ENCODE measurements at places on chromosomes 11 and 22.

- H3K27ac ChIP-seq = no peak overlapping the region
- no peaks in the 10 kb centered on the region for H3K27me3 ChIP-seq
- no peak overlapping the region for H3K4me3 ChIP-seq
- no peaks in the 10 kb centered on the region for H3K36me3 ChIP-seq
- DNase-seq = no peak
These were observed 69.9 kb downstream of the MN1 start for GRCh38 chr22:27731621-27732020.

DNA sequence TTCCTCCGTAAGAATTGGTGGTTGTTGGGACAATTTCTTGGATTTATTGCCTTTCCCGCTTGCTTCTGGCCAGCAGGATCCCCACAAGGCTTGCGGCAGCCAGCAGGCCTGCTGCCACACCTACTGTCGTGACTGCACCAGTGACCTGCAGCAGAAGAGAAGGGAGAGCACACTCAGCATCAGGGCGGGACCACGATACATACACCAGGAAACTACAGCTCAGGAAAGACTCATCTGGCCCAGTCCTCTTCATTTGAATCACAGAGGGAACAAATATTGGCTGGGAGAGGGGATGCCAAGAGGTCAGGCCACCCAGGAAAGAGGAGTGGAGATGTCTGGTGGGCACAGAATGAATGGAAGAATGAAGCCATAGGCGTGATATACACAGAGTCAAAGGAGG, 10.3 kb downstream of the PLAAT2 start:
- DNase-seq = no peak
- H3K4me3 ChIP-seq = no peak overlapping the region
- H3K4me1 ChIP-seq = peaks cover 16% of the 10 kb centered on the region
- no peaks in the 10 kb centered on the region for H3K27me3 ChIP-seq
- H3K27ac ChIP-seq = peak overlapping the region; percentile 2

DNA sequence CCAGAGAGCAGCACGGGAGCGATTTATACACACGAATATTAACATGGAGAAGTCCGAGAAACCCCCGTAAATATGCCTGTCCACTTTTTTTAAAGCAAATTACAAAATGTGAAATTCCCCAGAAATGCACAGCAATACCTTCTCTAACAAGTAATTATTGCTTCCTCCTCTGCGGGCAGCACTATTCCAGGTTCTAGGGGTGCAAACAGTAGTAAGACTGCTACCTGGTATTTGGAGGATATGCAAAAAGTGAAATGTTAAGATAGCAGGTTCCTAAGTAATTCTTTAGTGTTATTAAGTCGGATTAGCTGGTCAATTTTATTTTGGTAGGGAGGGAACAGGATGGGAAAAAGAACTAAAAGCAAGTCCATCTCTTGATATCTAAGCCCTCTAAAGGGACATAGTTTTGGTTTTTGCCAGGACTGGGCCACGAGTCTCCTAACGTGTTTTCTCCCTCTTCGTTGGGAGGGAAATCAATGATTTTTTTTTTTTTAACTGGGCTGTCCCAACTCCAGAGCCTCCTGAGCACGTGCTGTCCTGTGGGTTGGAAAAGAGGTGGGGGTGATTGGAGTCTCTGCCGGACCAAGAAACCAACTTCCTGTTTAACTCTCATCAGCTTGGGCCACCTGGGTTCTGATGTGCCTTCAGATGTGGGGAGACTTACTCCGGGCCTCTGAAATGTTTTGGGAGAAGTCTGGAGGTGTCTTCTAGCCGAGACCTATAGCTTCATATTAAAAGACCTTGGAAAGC, 1.7 kb upstream of the XBP1 start:
- peaks cover 31% of the 10 kb centered on the region for H3K4me1 ChIP-seq
- no peak for DNase-seq
- H3K4me3 ChIP-seq = no peak overlapping the region
- peak overlapping the region; percentile 95 for H3K27ac ChIP-seq

DNA sequence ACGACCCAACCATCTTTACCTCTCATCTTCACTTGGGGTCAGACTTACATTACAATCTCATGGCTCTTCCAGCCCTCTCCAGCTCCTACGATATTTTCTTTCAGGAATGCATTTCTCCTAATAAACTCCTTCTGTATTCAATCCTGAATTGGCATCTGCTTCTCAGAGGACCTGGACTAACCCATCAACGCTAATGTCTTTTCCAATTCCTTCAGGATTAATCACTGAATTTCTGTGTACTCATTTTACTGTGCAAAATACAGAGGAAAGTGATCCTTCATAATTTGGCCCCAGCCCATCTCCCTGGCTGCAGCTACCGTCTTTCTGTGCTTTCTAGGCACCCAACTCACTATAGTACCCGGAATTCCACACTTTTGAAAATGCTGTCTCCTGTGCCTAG, 239.2 kb downstream of the METTL15 start:
- H3K27ac ChIP-seq = no peak overlapping the region
- no peaks in the 10 kb centered on the region for H3K4me1 ChIP-seq
- no peak for DNase-seq
- no peak overlapping the region for H3K4me3 ChIP-seq
- H3K27me3 ChIP-seq = no peaks in the 10 kb centered on the region

DNA sequence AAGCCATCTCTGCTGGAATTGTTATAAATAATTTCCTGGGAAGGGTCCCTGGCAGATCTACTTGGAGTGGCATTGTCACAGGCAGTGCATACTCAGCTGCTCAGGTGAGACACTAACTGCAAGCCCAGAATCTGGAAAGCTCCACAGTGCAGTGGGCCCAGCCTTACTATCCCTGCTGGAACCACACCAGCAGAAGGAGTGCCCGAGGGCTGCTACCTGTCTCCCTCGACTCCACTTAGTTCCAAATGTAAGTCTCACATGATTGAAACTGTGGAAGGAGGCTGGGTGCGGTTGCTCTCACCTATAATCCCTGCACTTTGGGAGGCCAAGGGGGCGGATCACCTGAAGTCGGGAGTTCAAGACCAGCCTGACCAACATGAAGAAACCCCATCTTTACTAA, 14.3 kb upstream of the SYVN1 start:
- peaks cover 16% of the 10 kb centered on the region for H3K4me1 ChIP-seq
- no peak overlapping the region for H3K27ac ChIP-seq
- no peaks in the 10 kb centered on the region for H3K36me3 ChIP-seq
- no peaks in the 10 kb centered on the region for H3K27me3 ChIP-seq

DNA sequence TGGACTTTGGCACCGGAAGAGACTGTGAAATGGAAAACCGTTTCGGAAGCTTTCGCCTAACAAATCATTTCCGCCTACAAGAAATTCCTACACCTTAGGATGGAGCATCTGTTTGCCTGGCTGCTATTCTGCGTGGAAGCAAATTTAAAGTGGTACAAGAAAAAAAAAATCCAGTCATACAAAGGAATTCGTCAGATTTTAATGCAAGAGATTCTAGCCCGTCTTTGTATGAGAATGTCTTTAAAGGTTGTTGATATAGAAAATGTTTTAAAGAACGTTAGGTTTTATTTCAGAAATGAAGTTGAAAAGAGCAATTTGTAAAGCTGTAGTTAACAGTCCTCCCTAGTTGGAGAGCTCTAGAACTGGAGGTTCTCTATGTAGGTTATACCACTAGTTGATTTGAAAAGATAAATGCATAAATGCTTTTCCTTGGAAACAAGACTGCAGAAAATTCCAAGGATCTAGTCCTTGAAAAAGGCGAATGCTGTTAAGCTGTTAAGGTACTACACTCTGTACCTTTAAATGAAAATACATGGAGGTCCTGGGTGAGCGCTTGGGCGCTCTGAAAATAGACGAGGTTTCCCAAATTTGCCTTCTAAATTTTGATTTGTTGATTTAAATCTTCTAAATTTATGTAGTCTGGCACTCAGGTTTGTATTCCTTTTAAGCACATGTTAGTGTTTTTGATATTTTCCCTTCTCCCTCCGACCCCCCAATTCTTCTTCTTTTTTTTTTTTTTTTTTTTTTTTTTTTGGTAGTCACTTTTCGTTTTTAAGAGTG, 2.4 kb downstream of the NCR3LG1 start:
- peak overlapping the region; percentile 86 for H3K27ac ChIP-seq
- peaks cover 4% of the 10 kb centered on the region for H3K4me1 ChIP-seq
- no peak for DNase-seq
- H3K36me3 ChIP-seq = no peaks in the 10 kb centered on the region
- H3K27me3 ChIP-seq = no peaks in the 10 kb centered on the region
- peak overlapping the region; percentile 48 for H3K4me3 ChIP-seq

- no peak overlapping the region for H3K27ac ChIP-seq
- H3K4me3 ChIP-seq = no peak overlapping the region
- no peaks in the 10 kb centered on the region for H3K27me3 ChIP-seq
- H3K36me3 ChIP-seq = no peaks in the 10 kb centered on the region
These were observed 1419.8 kb upstream of the TENM4 start for GRCh38 chr11:80860632-80861031.

DNA sequence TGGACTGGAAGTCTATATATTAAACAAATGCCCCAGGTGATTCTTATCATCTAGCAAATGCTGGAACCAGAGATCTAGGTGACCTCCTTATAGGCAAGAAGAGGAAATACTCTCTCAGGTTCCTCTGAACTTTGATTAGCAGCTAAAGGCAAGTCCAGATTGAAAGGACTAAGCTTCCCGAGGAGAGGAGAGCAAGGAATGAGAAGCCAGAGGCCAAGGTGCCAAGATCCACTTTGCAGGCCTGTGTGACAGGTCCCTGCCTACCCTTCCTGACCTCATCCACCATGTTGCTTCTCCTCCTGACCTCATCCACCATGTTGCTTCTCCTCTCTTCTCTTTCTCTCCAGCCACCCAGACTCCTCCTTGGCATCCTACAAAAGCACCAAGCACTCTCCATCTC, 173.2 kb downstream of the LARGE1 start:
- no peak overlapping the region for H3K27ac ChIP-seq
- no peak for DNase-seq
- no peaks in the 10 kb centered on the region for H3K4me1 ChIP-seq
- no peaks in the 10 kb centered on the region for H3K27me3 ChIP-seq
- no peaks in the 10 kb centered on the region for H3K36me3 ChIP-seq
- H3K4me3 ChIP-seq = no peak overlapping the region

GRCh38 chr11:5624489-5625279, at the start of gene TRIM34:
Gene TRIM34 (plus strand): TSS chr11:5625001. CDS start chr11:5632332, 7,331 bp downstream.
- H3K36me3 ChIP-seq = no peaks in the 10 kb centered on the region
- peak within 1 kb of the TSS; percentile 51 for H3K4me3 ChIP-seq
- peak within 1 kb of the TSS; percentile 90 for H3K27ac ChIP-seq
- H3K4me1 ChIP-seq = peaks cover 60% of the 10 kb centered on the region
- H3K27me3 ChIP-seq = no peaks in the 10 kb centered on the region

GRCh38 chr11:133860151-133860550, 14.8 kb upstream of the SPATA19 start:
- no peak for DNase-seq
- no peak overlapping the region for H3K4me3 ChIP-seq
- no peaks in the 10 kb centered on the region for H3K27me3 ChIP-seq
- peaks cover 3% of the 10 kb centered on the region for H3K4me1 ChIP-seq

- no peaks in the 10 kb centered on the region for H3K36me3 ChIP-seq
- no peak overlapping the region for H3K27ac ChIP-seq
- H3K27me3 ChIP-seq = no peaks in the 10 kb centered on the region
These were observed 597.2 kb downstream of the DLG2 start for GRCh38 chr11:85029964-85030363.

GRCh38 chr11:2375964-2376551, 1.1 kb upstream of the CD81 start:
- no peak overlapping the region for H3K27ac ChIP-seq
- no peaks in the 10 kb centered on the region for H3K27me3 ChIP-seq
- H3K4me3 ChIP-seq = no peak overlapping the region

- no peaks in the 10 kb centered on the region for H3K4me1 ChIP-seq
- H3K27ac ChIP-seq = no peak overlapping the region
- no peak for DNase-seq
- no peak overlapping the region for H3K4me3 ChIP-seq
These were observed 301.3 kb downstream of the DDX10 start for GRCh38 chr11:108966206-108966605.

- H3K4me1 ChIP-seq = no peaks in the 10 kb centered on the region
- H3K27ac ChIP-seq = peak overlapping the region; percentile 3
These were observed 3.1 kb downstream of the CSNK2A3 start for GRCh38 chr11:11349870-11350337.

DNA sequence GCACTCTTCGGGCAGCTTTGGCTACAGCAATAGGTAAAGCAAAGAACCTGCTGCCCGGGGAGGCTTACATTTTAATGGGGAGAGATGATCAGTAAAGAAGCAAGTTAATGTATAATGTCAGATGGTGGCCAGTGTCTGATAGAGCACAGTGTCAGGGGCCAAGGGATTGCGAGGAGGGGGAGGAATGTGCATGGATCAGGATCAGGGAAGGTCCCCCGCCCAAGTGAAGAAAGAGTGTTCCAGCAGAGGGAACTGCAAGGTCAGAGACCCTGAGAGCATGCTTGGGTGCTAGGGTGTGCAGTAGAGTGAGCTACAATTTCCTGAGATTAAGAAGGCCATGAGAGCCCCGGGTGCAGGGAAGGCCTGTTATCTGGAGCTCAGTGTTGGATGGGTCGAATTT, 39.7 kb downstream of the TIMP3 start:
- H3K36me3 ChIP-seq = no peaks in the 10 kb centered on the region
- H3K27ac ChIP-seq = peak overlapping the region; percentile 63
- no peak for DNase-seq
- H3K4me1 ChIP-seq = peaks cover 51% of the 10 kb centered on the region
- H3K27me3 ChIP-seq = peaks cover 4% of the 10 kb centered on the region

GRCh38 chr11:114196997-114197703, 99.0 kb upstream of the NNMT start:
- DNase-seq = no peak
- no peak overlapping the region for H3K4me3 ChIP-seq
- H3K27ac ChIP-seq = peak overlapping the region; percentile 91
- no peaks in the 10 kb centered on the region for H3K36me3 ChIP-seq
- no peaks in the 10 kb centered on the region for H3K27me3 ChIP-seq

DNA sequence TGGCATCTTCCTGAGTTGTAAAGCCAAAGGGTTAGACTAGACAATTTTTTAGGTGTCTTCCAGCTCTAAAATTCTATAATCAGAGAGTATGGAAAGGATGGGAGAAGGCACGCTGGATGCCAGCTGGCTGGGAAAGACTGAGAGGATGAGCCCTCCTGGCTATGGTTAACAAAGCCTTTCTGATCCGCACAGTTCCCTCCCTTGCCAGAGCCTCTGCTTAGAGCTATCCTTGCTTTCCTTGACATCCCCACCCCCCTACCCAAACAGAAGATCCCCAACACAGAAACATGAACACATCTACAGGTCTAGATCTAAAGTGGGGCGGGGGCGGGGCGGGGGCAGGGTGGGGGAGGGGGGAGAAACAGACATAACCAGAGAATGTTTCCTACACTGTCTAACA, 6.5 kb downstream of the TCF20 start:
- peaks cover 11% of the 10 kb centered on the region for H3K36me3 ChIP-seq
- no peak overlapping the region for H3K4me3 ChIP-seq
- H3K4me1 ChIP-seq = peaks cover 86% of the 10 kb centered on the region
- DNase-seq = no peak
- H3K27ac ChIP-seq = no peak overlapping the region

- peaks cover 31% of the 10 kb centered on the region for H3K4me1 ChIP-seq
- H3K27me3 ChIP-seq = no peaks in the 10 kb centered on the region
- H3K4me3 ChIP-seq = no peak overlapping the region
- peak overlapping the region; percentile 55 for H3K27ac ChIP-seq
- no peaks in the 10 kb centered on the region for H3K36me3 ChIP-seq
These were observed 70.5 kb upstream of the TNRC6B start for GRCh38 chr22:40107244-40107643.

- H3K27ac ChIP-seq = no peak overlapping the region
- H3K27me3 ChIP-seq = no peaks in the 10 kb centered on the region
- H3K4me1 ChIP-seq = peaks cover 53% of the 10 kb centered on the region
- peak; percentile 7 for DNase-seq
- H3K4me3 ChIP-seq = no peak overlapping the region
- no peaks in the 10 kb centered on the region for H3K36me3 ChIP-seq
These were observed 18.2 kb downstream of the IFT27 start for GRCh38 chr22:36757668-36758211.

- no peak for DNase-seq
- no peaks in the 10 kb centered on the region for H3K27me3 ChIP-seq
- no peak overlapping the region for H3K27ac ChIP-seq
These were observed 62.7 kb downstream of the LIF start for GRCh38 chr22:30183861-30184278.

Measured in esophagus squamous epithelium (tissue), 5 donors.